ENCODE measurements at places on chromosomes 11 and 22.

GRCh38 chr11:3341298-3341697, 37.6 kb downstream of the ZNF195 start:
- peak; percentile 49 for DNase-seq

- DNase-seq = peak; percentile 62
Observed at GRCh38 chr11:67504950-67505581, at the start of gene PITPNM1. TSS of gene PITPNM1 (minus strand) at chr11:67505363. CDS start at chr11:67504180, 1,183 bp downstream.

DNA sequence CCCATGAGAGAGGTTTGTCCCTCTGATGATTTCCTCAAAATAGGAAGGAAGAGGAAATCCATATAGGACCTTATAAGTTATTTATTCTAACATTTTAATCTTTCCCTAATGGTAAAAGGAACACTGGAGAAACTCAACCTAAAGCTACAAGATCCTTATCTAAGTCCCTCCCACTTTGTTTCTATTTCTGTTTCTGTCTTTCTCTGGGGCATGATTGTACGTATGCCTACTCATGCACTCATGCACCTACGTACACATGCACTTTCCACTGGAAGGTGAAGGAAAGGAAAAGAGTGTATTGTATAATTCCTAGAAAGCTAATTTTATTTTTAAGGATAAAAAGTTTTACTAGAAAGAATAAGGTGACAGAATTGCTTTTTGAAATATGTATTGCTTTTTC, 125.0 kb downstream of the RAB38 start:
- DNase-seq = no peak

DNA sequence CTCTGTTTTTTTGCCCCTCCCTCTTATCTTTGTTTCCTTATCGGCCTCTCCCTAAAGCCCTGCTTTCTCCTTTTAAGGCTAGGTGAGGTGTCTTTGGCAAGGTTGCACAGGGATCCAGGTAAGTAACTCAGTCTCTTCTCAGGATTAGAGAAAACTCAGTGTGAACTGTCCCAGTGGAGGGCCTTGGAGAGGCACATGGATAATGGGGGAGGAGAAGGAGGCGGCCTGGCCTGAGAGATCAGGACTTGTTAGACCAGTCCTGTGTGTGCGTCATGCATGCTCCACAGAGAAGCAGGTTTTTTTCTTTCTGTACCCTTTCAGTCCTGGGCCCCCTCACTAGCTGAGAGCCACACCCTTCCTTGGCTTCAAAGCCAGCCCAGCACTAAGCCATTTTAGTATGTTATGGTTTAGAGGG, 19.9 kb downstream of the CTNND1 start:
- no peak for DNase-seq

- DNase-seq = no peak
Observed at GRCh38 chr11:30960387-30960992, 374.3 kb upstream of the MPPED2 start.

- no peak for DNase-seq
Observed at GRCh38 chr11:116454020-116454645, 318.7 kb downstream of the BUD13 start.

DNA sequence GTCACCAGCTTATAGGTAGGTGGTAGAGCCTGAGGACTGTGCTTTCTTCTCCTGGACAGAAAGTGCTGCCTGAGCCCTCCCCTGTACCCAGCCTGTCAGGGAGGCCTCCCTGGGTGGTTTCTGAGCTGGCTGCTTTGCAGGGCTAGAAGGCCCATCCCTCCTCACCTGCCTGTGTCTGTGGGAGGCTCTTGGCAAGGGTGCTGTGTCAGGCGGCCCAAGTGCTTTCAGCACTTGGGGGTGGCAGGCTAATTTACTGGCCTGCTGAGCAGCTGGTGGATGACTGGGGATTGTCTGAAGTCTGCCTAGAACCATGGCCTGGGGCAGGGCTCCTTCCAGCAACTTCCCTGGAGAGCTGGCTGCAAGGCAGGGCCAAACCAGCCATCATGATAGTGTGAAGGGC, 139.0 kb upstream of the NAV2 start:
- DNase-seq = no peak

DNA sequence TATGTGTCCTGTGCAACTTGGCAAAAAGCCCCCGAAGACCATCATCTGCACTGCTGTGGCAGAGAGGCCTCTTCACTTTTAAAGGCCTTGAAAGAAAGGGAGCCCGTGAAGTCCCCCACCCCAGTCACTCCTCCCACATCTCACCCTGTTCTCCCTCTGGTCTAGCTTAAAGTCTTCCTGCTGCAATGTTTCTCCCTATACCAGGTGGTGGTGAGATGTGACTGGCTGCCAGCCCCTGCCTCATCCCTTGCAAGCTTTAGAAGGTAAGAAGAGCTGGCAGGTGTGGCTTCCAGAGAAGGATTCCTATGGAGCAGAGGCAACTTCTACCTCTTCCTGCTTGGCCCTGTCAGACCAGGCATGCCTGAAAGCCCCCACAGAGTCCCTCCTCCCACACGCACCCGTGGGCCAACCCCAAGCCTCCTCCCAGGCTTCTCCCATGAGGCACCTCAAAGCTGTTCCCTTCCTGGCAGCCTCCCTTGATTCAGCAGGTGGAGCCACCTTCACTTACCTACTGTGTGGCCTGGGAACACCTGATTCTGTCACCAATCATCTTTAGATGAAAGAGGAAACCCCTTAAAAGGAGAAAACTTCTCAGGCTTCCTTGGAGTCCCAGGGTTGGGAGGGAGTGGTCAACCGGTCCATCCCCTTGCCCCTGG, 4.0 kb upstream of the TRIM29 start:
- DNase-seq = no peak

- DNase-seq = no peak
Observed at GRCh38 chr11:127193950-127194349, 193.4 kb upstream of the KIRREL3 start.

- DNase-seq = peak; percentile 14
Observed at GRCh38 chr22:31230871-31231621, 18.9 kb downstream of the LIMK2 start.

GRCh38 chr11:132691848-132692550, 840.3 kb downstream of the OPCML start:
- DNase-seq = no peak

DNA sequence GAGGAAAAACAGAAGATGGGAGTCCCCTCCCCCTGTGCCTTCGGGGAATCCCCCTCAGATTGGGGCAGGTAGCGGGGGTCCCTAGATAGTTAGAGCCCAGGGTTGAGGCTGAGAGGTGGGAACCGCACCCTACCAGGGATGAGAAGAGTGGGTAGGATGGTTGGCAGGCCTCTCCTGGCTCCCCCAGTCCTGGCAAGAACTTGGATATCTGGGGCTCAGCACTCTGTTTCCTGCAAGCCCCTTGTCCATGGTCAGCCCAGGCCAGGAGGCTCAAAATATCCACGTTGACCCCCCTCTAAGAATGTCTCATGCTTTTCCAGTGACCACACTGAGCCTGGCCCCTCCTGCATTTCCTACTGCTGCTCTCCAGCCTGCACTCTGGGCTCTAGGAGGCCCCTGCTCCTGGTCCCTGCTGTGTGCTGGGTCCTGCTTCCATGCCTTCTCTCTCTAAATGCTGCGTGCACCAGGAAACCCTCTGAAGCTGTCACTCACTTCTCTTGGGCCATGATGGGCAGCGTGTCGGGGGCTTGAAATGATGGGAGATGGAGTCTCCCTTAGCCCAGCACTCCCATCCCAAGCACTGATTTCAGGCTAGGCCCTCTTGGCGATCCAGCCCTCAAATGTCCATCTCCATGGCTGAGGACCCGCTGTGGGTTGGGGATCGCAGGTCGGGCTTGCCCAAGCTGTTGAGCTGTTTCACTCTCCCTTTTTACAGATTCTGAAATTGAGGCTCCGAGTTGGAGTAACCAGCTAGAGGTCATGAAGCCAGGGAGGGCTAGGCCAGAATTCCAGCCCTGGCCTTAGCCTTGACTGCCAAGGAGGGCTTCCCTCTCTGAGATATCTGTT, 2.0 kb downstream of the MAP3K11 start:
- no peak for DNase-seq

DNA sequence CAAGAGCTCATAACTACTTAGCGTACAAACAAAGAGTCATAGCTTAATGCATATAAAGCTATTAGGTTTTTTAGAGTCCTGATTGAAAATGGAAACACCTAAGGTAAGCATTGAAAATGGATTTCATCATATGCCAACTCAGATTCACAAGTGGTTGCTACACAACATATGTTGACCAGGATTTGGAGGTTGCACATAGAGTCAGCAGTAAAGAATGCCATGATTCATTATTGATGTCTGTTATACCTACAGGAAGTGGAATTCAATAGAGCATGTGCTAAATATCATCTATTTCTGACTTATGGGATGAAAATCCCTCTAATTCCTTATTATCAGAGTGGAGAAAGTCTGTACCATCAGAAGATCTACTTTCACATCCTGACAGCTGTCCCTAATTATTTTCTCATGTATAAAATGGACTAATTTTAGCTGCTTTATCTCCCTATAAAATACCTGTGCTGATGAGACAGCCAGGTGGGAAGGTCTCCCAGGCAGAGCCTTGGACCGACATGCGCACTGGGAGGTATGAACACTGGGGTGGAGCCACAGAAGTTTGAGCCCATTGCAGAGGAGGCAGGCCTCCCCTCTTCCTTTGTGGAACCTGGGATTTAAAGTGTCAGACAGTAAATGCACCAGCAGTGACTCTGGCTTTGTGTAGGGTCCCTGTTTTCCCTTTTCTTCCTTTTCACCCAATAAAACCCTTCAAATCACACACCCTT, 204.2 kb downstream of the AASDHPPT start:
- DNase-seq = no peak

DNA sequence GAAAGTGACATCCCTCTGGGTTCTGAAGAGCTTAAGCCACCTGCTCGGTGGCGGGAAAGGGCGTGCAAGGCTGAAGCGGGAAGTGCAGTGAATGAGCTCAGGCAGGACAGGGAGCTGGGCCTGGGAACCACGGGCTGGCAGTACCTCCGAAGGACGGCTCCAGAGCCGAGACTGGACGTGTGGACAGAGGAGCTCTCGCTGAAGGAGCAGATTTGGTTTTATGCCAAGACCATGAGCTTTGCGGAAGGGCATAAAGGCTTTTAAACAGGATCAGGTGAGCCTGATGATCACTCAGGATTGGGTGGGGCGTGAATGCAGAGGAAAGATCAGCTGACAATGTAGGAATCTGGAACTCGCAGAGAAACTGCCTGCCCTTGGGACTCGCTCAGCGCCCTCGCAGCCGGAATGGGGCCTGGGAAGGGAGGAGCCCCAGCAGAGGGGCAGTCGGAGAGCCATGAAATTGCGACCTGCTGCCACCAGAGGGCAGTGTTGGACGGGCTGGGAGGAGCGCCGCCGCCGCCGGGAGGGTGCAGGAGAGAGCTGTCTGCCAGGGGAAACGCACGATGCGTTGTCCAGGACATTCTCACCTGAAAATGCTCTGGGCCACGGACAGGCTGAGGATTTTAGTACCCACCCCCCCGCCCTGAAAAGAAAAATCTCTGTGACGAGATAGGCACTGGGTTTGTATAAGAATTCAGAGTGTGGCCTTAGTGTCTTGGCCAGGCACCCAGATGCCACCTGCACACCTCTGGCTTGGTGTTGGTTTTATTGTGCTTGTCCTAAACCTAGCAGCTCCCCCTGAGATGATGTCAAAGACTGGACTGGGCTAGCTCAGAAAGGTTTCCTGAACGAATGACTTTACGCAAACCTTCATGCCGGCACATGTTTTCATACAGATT, 324.4 kb downstream of the NTM start:
- peak; percentile 5 for DNase-seq

GRCh38 chr11:120839846-120840402, 184.0 kb upstream of the TBCEL start:
- no peak for DNase-seq

- DNase-seq = no peak
Observed at GRCh38 chr22:19997561-19998231, 18.9 kb downstream of the ARVCF start.

Measured in activated gamma-delta T cell treated with anti-CD3 and anti-CD28 coated beads, Interleukin-2, amount 50 U/mL, for 16 hours (primary cell).